Stimulated activated CD8-positive, alpha-beta memory T cell treated with anti-CD3 and anti-CD28 coated beads, Interleukin-7, amount 100 ng/mL, for 1 hour (primary cell): ENCODE measurements at places on chromosomes 11 and 22.

DNA sequence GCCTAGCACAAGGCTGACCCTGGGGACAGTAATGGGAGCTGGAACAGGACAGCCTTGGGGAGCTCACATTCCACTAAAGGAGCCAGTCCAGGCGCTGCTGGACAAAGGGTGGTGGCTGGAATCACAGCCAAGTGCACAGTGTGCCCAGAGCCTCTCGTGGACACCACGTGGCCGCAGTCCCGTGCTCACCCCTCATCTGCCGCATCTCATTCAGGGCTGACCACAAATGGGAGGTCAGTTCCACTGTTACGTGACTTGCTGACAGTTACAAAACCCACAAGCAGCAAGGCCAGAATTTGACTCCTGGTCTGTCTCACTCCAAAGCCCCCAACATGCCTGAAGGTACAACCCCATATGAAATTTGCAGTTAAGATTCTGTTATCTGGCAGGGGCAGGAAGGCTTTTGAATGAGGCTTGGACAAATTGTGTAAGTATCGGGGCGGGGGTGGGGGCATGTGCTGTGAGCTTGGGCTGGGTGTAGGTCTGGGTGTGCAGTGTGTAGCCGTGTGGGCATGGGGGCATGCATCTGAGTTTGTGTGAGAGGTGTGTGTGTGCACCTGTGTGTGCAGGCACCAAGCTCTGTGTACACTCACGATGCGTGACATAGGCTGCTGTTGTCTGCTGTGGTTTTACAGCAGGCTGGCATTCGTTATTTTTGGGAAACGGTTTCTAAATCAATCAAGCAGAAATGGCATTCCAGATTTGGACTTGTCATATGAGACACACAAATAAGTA lies 301.7 kb downstream of the BRD1 start:
- no peak for DNase-seq

GRCh38 chr22:38067028-38067415 lies 9.8 kb downstream of the PICK1 start:
- no peak for DNase-seq

GRCh38 chr11:116600930-116601329 lies 171.9 kb downstream of the BUD13 start:
- no peak for DNase-seq

DNA sequence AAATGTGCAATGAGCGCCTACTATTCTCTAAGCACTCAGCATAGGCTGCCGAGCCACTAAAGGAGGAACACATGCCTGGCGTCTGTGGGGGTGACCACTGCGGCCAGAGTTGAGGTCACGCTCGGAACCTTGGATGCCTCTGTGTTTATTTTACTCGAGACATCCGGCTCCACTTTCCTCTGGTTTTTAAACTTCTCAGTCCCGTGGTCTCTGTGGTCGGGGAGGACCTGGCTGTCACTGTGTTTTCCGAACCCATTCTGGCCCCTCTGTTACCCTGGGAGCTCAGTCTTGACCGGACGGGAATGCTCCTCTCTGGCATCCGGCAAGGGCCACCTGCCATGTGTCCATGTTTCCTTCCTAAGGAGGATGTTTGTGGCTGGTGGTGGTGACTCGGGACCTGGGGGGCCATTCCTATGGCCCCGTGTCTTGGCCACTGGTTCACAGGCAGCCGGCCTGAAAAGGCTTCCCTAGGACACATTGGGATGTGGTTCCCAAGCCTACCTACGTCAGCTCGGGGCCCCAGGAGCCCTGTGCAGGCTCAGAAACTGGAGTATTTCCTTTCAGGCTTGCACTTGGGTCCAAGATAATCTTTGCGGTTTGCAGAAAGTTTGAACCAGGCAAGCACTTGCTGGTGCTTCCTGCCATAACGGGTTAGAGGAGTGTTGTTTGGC lies 46.7 kb upstream of the PARVG start:
- no peak for DNase-seq

DNA sequence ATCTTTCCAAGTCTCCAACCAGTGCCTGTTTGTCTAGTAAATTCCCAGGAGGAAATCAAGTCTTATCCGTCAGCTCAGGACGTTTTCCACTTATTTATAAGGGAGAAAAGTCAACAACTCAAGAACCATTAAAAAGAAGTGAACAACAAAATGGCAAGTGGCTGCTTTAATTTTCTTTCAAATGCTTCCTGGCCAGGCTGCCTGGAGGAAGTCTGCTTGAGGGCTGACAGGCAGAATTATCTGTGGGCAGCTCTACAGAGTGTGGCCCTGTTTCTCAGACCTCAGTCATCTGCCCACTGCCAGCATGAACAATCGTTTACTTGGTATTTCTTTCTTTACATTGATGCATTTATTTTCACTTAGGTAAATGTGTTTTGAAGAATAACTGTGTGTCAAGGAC lies 281.9 kb upstream of the ISX start:
- no peak for DNase-seq

DNA sequence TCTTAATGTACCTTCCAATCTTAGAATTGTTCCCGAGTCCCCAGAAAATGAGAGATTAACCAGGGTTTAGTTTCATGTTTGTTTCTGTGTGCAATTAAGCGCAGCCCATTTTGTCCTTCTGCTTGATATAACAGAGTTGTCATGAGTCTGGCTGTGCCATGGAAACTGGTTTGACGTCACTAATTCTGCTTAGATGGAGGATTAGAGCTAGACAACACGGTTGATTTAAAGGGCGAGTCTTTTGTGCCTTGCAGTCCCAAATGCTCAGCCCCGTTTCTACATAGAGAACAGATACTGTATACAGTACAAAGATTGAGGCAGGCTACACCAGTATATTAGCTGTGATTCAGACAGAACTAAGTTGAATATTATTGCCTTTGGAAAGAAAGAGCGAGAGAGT lies 45.5 kb upstream of the ALKBH3 start:
- DNase-seq = no peak

- no peak for DNase-seq
These were observed 1054.4 kb downstream of the TBC1D22A start for GRCh38 chr22:47816863-47817210.

- DNase-seq = no peak
These were observed 1831.1 kb downstream of the LRRC4C start for GRCh38 chr11:39628311-39628710.

DNA sequence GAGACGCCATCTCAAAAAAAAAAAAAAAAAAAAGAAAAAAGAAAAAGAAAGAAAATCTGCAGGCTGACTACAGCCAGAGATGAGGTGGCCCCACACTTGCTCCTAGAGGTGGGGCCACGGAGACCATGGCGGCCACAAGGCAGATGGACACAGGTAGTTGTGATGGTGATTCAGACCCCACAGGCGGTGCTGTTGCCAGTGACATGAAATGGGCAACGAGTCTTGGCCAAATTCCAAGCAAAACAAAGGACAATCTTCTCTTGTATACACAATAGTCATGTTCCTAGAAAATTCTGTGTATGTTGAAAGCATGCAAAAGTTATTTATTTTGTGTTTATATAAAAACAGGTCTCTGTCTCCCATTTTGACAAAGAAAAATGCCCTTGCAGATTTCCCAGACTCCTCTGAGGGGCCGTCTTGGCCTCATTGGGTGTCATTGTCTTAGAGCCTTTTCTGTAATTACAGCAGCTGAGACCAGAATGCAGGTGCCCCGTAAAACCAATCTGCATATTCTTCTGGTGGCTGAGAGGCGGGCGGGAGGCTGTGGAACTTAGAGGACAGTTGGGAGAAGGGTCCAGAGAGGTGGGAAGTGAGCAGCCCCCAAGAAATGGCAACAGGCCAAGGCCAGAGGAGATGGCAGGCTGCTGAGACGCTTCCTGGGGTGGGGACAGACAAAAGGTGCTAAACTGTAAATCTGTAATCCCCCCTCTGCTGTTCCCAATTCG lies 22.5 kb upstream of the DAGLA start:
- no peak for DNase-seq

DNA sequence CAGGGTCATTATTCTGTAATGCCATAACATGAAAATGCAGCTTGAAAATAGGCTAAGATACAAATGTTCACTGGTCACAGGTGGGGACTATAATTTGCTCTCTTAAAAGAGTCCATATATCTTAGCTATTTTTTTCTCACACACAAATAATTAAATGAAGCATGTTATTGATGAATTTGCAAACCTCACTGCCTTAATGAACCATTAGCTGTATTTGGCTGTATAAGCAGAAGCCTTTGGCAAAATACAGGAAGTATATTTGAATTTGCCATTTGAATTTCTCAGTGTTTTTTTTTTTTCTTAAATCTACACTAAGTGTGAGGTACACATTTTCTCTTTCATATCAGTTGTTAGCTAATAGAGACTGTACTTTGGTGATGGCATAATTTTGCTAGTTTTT lies 38.7 kb downstream of the DDI1 start:
- DNase-seq = no peak

DNA sequence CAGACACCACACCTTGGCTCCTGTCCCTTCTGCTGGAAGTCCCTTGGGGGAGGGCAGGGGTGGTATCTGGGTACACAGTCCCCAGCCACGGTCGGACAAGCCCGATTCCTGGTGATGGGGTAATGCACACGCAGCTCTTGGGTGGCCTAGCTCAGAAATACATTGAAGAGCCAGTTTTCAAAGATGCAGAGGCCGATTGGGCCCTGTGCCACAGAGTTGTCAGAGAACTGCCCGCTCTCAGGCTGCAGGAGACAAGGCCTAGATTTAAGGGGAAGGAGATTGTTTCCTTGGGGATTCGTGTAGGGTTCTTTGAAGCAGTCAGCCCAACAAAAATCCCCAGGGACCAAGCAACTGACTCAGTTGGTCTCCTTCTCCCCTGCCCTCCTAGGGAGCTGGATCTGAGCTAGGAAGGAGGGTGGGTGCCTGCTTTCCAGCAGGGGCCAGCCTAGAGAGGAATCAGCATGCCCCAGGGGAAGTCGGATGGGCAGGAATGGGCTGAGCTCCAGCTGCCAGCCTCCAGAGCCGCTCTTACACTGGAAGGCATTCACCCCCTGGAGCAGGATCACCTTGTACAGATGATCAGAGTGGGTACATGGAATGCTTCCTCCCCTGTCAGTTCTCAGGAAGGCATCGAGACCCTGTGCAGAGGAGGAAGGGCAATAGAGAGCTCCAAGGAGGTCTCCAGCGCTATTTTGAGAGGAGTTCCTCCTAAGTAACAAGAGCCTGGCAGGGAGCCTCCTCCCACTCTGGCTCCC lies 3.3 kb upstream of the SCN4B start:
- no peak for DNase-seq
